Stimulated activated CD8-positive, alpha-beta memory T cell treated with anti-CD3 and anti-CD28 coated beads, Interleukin-2, amount 100 ng/mL, for 1 hour (primary cell): ENCODE measurements at places on chromosomes 7 and 10.

DNA sequence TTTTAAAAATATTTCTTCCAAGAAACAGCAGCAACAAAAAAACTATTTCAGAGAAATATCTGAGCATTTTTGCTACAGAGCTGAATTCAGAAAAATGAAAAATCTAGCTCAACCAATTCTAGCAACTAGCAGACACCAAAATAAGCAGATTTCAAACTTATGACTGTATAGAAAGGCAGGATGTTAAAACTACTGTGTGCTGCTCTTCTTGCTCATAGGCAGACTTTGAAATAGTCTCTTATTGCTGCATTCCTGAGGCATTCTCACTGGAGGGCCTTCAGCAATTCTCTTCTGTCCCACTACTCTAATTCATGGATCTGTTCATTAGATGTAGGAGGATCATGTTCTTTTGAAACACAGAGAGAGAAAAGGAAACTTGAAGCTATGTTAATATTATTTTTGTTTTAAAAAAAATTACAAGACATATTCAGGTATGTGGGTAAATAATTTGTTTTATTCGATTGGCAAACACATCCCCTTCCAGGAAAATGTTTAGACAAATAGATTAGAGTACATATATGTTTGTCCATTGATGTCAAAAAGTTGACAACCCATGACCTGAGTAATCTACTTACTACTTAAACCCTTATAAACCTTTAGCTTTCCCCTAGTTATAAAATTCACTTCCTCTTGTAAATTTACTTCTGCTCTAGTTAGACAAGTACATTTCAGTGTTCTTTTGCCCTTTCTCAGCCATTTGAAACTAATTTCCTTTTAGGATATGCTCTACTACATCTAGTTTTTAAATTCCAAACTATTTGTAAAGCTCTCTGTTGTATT is 428.2 kb upstream of the POT1 start:
- no peak for DNase-seq

DNA sequence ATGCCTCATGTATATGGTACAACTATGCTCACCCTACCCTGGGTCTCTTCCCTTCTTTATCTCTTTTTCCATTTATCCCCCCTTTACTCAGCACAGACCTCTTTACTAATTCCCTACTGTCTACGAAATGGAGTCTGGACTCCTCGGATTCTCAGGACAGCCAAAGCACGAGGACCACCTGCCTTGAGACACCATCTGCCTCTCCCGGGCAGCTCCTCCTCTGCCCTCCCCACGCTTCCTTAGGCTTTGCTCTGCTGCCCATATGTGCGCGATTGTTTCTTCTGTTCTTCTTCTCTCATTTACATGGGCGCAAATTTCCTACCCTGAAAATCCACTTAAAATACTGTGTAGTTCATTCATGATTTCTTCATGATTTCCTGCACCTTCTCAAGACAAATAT is 62.7 kb upstream of the STK17A start:
- no peak for DNase-seq

- DNase-seq, result no peak
These were observed 17.5 kb downstream of the ARL3 start for GRCh38 chr10:102696736-102697135.

GRCh38 chr10:78746155-78746763 is 322.5 kb upstream of the ZMIZ1 start:
- DNase-seq, result no peak

- DNase-seq, result no peak
These were observed 588.6 kb upstream of the MKI67 start for GRCh38 chr10:128714644-128715415.

GRCh38 chr10:60570896-60571295 is 181.2 kb upstream of the ANK3 start:
- DNase-seq, result no peak

GRCh38 chr7:50146692-50147091 is 53.6 kb upstream of the ZPBP start:
- no peak for DNase-seq

- DNase-seq, result no peak
These were observed 49.5 kb upstream of the CALD1 start for GRCh38 chr7:134729895-134730294.

DNA sequence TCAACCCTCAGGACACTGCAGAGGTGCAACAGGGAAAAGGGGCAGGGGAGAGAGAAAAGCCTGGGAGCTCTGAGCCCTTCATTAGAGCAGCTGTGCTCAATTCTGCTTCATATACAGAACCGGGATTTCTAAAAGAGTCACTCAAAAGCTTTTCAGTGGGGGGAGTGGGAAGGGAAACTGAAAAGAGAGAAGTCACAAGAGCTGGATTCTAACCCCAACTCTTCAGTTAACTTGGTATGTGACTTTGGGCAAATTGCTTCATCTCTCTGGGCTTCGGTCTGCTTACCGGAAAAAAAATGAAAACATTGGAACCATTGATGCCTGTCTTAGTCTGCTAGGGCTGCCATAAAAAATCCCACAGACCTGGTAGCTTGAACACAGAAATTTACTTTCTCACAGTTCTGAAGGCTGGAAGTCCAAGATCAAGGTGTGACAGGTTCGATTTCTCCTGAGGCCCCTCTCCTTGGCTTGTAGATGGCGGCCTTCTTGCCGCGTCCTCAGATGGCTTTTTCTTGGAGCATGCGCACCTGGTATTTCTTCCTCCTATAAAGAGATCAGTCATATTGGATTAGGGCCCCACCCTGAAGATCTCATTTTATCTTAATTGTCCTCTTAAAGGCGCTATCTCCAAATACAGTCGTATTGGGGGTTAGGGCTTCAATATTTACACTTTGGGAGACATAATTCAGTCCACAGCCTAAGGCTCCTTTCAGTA is 118.3 kb upstream of the KMT2E start:
- no peak for DNase-seq

- no peak for DNase-seq
These were observed 51.9 kb downstream of the SEMA3A start for GRCh38 chr7:84142726-84143125.

DNA sequence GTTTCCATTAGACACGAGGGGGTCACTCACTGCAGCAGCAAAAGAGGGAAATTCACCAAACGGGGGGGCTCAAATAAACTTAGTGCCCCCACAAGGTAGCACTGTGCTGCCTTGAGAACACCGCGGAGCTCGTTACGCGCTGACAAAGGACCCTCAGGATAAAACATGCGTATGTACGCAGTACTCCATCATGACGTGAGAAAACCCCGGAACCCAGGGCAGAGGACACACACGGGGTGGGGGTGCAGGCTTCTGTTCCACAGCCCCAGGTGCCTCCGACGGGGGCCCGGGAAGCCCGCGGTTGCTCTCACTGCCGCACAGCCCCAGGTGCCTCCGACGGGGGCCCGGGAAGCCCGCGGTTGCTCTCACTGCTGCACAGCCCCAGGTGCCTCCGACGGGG is 232.4 kb downstream of the ZMYND11 start:
- no peak for DNase-seq

DNA sequence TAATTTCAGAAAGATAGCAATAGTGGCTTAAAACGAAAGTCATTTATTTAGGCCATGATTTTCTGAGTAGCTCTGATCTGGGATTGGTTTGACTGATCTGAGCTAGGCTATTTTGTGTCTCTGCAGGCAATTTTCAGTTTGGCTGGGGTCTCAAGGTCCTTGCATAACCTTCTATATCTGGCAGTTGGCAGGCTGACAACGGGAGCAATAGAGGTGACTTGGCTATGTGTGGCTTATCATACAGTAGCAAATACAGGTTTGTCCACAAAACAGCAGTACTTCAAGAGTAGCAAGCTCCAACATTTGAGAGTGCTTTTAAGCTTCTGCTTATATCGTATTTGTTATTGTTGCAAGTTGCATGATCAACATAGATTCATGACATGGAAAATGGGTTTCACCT is 1167.3 kb upstream of the CELF2 start:
- DNase-seq, result no peak

GRCh38 chr10:12162927-12163326 is 32.8 kb downstream of the NUDT5 start:
- DNase-seq, result no peak

- no peak for DNase-seq
These were observed 23.6 kb upstream of the ITGB8 start for GRCh38 chr7:20307119-20307518.

GRCh38 chr10:13712476-13712836 is 125.7 kb downstream of the PRPF18 start:
- DNase-seq, result no peak

DNA sequence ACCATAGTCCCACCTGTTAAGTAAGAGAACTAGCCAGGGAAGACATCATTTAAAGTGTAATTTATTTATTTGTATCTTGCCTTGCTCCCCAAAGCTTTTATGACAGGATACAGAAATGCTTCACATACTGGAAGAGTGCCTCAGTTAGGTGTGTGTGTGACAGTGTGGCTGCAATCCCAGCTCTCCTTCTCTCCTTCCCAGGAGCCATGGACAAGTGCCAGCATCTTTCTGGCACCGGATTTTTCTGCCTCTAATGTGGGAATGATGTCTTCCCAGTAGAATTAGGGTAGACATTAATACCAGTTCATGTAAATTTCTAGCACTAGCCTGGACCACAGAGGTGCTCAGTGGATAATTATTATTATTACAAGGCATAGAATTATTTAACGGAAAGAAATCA is 30.3 kb upstream of the ATXN7L1 start:
- no peak for DNase-seq

GRCh38 chr10:97534746-97535367 is 36.1 kb downstream of the UBTD1 start:
- no peak for DNase-seq

DNA sequence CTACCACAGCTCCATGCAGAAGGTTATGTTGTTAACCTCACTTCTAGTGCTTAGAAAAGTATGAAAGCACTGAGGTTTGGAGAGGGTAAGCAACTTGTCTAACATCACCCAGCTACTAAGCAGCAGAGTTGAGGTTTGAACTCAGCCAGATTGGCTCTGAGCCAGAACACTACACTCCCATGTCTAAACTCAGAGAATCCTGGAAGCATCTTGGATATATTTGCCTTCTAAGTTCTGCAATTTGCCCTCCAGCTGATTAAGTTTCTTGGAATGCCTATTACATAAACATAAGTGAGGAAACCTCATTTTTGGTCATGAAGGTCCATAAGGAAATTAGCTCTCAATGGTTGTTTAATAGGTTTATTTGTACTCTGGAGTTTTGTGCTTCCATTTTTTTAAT is 78.1 kb upstream of the PHYHIPL start:
- no peak for DNase-seq

DNA sequence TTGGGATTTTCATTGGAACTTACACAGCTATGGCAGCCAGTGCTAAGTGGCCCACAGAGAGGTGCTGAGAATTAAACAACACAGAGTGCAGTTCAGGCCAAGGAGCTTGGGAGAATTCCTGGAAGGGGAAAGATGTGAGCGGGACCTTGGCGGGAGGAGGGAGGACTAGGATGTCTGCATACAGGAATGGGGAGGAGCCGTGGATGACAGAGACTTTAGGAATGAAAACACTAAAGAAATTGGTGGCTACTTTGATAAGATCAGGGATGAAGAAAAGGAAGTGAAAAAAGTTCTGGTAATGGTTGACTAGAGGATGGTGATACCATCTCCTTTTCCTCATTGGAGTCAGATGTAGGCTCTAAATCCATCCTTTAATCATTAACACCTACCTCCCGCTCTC is 234.2 kb upstream of the FZD8 start:
- DNase-seq, result no peak

DNA sequence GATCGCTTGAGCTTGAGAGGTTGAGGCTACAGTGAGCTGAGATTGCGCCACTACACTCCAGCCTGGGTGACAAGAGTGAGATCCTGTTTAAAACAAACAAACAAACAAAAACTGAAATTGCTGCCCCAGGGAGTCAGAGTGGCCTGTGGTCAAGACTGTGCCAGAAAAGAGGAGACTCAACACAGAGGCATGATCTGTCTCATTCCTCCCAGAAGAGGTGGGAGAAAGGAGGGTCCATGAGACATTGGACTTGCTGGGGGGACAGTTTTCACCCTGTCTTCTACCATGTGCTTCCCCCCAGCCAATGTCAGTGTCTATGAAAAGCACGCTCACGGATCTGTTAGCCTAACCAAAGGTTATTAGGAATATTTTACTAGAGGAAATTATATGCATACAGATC is 3.2 kb downstream of the ZNF853 start:
- no peak for DNase-seq

DNA sequence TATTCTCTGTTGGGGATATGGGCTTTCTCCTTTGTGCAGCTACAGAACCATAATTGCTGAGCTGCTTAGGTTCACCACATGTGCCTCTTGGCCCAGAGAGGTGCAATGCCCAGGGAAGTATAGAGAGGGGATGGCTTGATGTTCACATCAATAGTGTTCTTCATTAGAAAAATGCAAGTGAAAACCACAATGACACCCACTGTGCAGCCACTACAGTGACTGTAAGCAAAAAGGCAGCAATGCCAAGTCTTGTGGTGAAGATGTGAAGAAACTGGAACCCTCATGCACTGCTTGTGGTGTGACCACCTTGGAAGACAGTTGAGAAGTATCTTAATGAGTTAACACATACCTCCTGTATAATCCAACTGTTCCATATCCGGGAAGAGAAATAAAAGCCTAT is 318.9 kb upstream of the ZMIZ1 start:
- no peak for DNase-seq

DNA sequence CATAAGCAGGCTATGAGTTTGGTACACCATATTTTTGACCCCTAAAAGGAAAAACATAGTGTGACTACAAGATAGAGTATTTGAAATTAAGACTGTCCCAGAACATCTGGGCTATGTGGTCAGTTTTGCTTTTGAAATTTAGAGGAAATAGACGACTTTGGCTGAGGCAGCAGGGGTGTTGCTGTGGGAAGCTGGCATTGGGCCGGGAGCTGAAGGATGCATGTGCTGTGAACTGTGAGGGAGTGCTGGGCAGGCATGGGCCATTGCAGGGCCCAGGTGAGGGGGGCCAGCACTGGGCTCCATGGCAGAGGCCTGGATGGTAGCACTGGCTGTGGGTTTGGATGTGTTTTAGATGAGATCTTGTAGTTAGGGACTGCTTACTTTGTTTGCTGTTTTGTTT is 168.3 kb downstream of the BMPER start:
- no peak for DNase-seq

- no peak for DNase-seq
These were observed 6.0 kb downstream of the RBM48 start for GRCh38 chr7:92534572-92534971.

DNA sequence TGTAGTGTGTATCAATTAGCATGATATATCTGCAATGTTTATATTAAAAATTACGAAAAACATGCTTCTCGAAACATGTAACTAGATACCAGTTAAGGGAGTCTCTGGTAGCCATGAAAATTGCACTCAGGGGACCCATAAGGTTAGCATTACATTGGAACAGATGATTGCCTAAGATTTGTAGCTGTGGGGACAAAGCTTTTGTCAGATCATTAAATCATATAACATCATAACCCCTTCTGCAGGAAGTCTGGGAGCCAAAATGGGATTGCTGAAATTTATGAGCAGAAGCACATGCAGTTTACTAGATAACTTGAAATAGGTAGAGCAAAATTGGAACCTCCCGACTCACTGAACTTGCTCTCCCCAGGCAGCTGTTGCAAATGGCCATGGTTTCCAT is 235.0 kb upstream of the IGFBP3 start:
- DNase-seq, result no peak

DNA sequence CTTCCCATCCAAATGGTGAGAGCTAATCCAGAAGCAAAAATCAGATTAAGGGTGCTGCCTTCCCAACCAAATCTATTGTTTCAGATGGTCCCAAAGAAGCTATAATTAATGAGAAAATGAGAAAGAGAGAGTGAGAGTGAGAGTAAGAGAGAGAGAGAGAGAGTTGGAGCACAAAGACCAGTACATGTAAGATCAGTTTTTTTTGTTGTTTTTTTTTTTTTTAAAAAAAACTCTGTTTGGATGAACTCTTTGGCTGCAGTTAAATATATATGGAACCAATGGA is 305.6 kb downstream of the PTEN start:
- no peak for DNase-seq
